NCI-H2081 (cell line): ENCODE measurements at places on chromosomes 6 and 20.

DNA sequence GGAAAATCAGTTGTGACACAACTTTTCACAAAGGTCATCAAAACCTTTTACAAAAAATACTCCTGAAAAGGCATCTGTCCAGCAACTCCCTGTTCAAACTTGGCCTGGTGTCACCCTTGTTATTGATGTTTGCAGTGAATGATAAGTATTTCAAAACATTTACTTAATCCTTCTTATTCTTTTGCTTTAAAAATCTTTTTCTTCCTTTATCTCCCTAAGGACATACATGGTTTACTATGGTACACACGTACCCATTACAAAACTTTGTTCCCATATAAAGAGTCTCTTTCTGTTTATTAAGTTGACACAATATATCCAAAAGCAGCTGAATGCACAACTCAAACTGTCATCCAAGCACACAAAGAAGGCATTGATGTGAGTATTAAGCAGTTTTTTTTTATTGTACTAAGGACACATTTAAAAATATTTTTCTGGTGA is 17.5 kb downstream of the GSTA2 start:
- no peak for DNase-seq

- DNase-seq: no peak
Observed at GRCh38 chr6:151254451-151255081, 14.8 kb downstream of the AKAP12 start.

DNA sequence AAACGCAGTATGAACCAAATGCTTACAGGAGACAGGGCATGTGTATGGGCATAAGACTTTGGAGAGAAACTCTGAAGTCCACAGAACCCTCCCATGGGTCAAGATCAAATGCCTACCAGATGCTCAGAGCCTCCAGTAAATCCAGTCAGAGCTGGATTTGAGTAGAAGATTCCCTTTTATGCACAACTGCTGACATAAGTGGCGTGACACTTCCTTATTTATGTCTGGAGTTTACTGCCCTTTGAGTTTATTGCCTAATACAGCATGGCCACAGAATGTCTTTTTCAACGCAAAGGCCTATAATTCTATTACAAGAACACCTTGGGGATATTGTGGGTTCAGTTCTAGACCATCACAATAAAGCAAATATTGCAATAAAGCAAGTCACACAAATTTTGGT is 220.0 kb upstream of the FOXQ1 start:
- no peak for DNase-seq

GRCh38 chr6:36928547-36928918 is 26.0 kb upstream of the PI16 start:
- DNase-seq: no peak
